ENCODE measurements at places on chromosomes 3 and 15.

DNA sequence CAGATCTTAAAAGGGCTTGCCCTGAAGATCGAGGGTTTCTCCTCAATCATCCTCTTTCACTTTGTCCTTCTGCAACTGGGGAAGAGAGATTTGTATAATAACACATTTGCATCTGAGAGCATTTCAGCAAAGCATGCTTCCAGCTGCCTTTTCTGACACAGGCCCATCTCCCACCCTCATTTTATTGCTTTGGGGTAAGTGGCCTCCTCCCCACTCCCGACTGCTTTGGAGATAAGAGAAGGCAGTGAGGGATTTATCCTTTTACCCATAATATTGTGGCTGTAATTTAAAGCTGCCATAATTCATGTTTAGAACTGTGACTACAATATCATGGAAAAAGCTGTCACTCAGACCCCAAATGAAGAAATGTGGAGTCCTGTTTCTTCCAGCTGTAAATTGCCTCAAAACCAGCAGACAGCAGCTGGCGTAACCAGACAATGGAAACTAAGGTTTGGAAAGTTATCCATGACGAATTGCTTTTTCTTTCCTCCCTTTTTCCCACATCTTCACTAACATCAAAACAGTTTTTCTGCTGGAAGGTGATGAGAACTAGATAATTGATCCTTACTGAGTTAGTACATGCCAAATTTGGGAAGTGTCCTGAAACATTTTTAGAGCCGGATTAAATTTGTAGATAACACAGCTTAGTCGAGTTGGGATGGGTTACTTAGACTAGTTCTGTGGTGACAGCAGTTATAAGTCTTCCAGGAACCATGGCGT, 104.2 kb upstream of the PFN2 start:
- no peak for DNase-seq

GRCh38 chr3:186532598-186533072, 11.5 kb downstream of the CRYGS start:
- DNase-seq = no peak

DNA sequence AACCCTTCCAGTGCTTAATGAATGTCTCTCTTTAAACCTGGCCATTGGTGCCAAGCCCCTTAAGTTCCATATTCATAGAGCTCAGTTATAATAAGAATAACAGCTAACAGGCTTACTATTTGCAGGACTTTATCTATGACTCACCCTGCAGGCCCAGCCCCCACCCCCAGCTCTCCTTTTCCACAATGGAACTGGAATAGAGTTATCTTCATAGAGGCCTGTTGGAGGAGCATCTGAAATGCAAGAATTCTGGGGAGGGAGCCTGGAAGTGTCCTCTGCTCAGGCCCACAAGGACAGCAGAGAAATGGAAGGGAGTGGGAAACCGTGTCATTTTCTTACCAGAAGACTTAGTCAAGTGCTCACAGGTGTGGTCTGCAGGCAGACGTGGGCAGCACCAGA, 52.8 kb downstream of the SEMA5B start:
- no peak for DNase-seq

GRCh38 chr3:144770281-144770680, 798.7 kb downstream of the DIPK2A start:
- no peak for DNase-seq

- DNase-seq = no peak
Measured at GRCh38 chr15:87713475-87713879, 543.1 kb downstream of the NTRK3 start.

- DNase-seq = no peak
Measured at GRCh38 chr15:78192826-78193594, 41.4 kb downstream of the ACSBG1 start.

DNA sequence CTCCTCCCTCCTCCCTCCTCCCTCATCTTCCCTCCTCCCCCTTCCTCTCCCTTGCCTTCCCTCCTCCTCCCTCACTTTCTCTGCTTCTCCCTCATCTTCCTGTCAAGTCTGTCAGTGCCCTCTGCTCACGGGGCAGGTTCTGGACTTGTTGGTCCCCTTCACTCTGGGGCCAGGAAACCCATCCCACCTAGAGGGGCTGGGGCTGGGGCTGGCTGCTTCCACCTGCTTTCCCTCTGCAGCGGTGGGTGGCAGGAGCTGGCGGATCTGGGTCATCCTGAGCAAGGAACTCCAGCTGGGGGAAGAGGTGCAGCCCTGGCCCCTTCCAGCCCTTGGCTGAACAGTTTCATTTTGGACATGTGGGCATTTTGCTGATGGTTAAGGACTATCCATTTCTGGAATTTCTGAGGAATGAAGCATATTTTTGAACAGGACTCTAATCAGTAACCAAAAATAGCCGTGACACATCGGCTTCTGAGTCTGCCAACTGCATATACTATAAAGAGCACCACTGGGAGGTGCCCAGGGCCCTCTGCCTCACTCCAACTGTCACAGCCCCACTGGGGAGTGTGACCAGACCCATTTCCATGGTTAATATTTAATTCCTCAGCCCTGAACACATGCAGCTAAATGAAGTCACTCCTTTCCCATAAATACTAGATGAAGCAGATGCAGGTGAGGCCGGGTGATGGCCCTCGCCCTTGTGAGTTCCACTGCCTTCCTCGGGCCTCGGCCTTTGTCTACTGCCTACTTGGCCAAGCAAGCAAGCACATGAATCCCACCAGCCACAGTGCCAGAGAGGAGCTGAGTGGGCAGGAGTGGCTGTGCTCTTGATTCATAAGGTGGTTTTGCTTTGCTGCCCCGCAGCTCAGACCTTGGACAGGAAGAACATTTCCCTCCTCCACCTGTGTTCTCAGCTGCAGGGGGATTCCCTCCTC, 39.8 kb downstream of the CHDH start:
- DNase-seq = no peak

DNA sequence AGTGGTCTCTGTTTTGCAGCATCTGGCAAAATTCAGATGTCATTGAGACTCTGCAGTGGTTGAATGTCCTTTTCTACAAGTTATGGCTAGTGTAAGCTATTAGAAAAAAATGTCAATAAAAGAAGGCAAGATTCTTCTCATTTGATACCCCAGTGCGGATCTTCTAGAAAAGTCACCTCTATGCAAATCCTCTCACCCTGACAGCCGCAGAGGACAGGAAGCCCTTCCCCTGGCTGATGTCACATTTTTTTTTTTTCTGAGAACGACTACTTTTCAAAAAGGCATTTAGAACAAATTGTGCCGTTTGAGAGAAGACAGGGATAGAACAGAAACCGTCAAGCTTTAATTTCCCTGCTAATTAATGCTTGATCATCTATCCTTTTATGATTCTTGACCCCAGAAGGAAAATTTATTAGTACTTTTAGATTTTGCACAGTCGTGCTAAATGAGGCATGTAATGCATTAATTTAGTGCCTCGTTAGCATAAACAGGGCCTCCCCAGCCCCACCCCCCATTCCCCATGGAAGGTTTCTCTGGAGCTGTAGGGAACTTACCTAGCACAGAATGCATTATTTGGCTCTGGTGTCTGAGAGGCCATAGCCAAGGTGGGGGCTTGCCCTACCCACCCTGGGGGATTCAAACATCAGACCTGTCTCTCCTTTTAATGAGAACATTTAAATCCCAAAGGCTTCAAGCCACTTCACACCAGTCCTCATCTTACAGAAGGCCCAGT, 183.8 kb downstream of the OPA1 start:
- no peak for DNase-seq

- DNase-seq = no peak
Measured at GRCh38 chr3:179603831-179604230, 607 bp downstream of the MRPL47 start.

DNA sequence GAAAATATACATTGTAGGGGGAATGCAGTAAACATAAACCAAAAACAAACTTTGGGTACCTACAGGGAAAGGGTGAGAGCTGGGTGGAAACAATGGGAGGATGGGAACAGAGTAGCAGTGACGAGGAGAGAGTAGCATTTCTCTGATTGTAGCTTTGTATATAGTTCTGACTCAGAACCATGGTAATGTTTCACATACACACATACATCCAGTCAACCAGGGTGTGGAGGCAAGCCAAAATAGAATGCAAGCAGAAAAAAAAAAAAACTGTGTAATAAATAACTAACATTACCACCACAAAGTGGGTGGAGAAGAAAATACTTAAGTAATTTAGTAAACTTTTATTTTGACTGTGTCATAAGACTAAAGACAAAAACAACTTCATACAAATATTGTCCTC, 27.2 kb downstream of the BCL2A1 start:
- no peak for DNase-seq

DNA sequence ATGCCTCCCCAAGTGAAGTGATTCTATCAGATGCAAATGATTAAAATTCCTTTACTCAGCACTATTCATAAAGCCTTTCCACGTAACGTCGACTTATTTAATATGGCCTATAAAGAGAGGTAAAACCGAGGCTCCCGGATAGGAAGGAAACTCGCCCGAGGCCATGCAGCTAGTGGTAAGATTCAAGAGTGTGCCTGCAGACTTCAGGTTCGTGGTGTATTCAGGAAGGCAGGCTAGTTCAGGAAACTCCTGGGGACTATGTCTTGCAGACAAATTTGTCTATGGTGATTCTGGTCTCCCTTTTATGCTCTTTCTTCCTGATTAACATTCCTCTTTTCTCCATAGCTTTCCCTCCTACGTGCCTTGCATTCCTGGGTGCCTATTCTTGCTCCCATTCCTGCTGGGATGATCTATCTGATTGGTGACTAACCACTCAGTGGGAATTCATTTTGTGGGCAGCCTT, 150.7 kb downstream of the SST start:
- no peak for DNase-seq

DNA sequence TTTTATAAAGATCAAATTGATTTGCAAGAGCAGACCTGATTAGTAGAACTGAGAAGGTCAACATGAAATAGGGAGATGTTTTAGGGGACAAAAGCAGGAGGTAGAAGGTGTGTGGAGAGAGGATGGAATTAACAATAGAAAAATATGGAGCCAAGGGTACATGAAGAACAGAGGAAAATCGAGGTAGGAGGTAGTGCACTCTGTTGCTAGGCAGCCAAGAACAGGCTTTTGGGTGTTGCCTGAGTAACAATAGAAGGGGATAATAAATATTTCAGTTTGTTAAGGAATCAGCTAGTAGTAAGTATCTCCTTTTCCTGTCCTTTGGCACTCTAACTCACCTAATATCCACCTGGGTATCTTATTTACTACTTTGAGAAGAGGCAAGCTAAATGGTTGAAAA, 9.2 kb downstream of the SPESP1 start:
- DNase-seq = no peak

DNA sequence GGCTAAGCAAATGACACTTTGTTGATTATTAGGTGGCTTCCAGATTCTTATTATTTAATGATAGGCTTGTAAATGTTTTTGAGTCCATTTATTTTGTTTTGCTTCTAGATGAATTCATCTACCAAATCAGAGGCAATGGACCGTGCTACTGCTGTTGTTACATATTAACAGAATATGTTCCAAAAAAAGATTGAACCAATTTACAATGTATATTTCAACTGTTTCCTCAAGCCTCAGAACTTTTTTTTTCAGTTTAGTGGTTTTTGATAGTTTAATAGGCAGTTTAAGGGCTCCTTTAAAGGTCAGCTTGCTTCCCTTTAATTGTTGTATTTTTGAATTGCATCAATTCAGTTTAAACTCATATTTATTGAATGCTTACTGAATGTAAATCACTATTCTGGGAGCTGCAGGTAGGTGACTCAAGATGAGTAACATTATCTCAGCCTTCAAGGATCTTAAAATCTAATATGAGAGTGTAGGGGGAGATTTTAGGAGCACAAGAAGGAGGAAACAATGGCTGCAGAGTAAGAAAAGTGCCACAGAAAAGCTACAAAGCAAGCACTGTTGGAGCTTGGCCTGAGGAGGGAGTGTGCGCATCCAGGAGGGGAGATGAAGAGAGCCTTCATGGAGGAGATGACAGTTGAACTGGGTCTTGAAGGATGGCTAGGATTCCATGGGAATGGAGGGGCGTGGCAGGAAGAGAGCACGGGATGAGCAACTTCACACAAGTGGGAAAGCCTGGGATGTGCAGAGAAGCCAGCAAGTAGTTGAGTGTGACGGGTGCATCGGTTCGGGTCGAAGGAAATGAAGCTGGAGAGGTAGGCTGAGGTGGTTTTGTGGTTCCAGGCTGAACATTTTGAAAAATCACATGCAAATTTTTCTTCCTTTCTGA, 14.7 kb downstream of the MAP2K1 start:
- no peak for DNase-seq

DNA sequence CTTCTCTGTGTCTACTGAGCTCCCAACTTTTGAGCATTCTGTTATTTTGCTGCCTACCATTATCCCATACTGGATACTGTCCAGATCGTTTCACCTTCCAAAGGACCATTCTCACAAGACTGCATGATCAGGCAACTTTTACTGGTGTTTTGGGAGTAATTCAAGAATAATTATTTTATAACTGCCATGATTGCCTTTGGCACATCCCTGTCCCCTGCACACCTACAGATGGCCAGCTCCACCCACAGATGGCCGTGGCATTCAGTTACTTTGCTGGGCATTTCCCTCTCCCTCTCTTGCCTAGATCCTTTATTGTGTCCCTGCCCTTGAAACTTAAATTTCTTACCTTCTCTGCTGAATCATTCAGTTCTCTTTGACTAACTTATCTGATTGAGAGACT, 263.9 kb downstream of the DIPK2A start:
- no peak for DNase-seq

GRCh38 chr3:23170291-23170690, 32.8 kb upstream of the UBE2E2 start:
- no peak for DNase-seq

DNA sequence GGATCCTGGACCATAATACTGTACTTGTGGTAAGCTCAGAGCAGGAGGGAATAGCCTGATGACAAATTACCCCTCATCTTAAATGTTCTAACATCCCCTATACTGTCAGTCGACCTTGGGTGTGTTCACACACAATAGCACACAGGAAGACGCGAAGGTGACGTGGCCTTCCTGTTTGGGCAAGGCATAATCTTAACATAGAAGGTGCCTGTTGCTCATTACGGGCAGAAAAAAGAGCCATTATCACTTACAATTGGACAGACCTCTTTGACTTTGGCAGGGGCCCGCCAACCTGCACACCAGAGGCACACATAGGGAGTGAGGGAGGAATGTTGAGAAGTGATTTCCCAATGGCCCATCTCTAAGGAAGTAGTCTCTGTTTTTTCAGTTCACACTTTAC, 144.2 kb downstream of the ANO10 start:
- DNase-seq = no peak

- DNase-seq = no peak
Measured at GRCh38 chr3:123442125-123442524, 6.8 kb downstream of the ADCY5 start.

DNA sequence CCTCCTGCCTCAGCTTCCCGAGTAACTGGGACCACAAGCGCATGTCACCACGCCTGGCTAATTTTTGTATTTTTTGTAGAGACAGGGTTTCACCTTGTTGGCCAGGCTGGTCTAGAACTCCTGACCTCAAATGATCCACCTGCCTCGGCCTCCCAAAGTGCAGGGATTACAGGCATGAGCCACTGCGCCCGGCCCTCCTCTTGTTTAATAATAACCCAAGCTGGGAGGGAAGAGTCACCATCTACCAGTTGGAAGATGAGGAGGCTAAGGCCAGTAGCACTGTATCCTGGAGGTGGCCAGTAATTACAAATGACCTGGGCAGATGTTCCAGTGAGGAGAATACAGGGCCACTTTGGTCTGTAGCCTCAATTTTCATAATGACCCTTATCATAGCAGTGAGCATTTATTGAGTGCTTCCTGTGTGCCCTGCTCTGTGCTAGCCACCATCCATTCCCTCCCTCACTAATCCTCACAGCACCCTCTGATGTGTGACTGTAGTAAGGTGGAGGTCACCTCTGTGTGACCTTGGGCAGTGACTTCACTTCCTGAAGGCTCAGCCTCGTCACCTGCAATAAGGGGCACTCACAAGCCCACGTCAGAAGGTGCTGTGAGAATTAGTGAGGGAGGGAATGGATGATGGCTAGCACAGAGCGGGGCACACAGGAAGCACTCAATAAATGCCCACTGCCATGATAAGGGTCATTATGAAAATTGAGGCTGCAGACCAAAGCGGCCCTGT, 64.2 kb downstream of the ABTB1 start:
- no peak for DNase-seq
